ENCODE measurements at places on chromosomes 7 and 10. TPM values are rescaled to one million over a fixed set of nuclear protein-coding genes. Genes with fewer than 3 reads are reported as not detected.

- no peak for DNase-seq
Measured at GRCh38 chr7:129859183-129859582, 93.6 kb downstream of the UBE2H start.

- DNase-seq, result no peak
Measured at GRCh38 chr7:75856536-75856935, 22.3 kb upstream of the RHBDD2 start.

DNA sequence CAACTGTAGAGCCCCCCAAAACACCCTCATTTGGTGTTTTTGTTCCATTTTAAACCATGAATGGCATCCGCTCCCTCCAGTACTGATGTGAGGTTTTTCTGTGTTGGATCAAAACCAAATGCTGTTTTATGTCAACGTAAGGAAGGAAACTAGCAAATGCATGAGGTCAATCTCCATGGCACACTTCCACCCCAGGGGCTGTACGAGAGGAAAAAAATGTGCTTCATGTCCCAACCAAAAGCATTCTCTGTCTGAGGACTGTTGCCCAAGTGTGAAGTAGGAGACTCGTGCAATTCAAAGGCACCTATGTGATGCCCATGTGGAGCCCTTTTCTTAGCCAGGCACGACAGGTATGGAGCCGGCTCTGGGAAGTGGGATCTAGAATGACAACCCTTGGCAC lies 180.3 kb upstream of the MKI67 start:
- no peak for DNase-seq

DNA sequence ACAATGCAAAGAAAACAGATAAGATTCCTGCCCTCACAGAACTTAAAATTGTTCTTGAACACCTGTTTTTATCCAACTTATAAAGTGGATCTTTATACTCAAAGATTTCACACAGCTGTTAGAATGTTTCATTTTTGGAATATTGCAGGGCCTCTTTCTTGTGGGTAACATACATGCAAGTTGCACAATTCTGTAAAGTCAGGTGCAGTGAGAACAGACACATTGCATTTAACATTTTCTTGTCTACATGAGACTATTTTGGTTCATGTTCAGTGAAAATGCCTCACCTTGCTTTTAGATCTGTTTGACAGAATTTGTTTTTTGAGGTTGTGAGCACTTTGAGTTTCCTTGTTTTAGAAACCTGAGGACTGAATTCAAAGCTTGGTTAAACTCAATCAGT lies 707.8 kb downstream of the SUGCT start:
- no peak for DNase-seq

DNA sequence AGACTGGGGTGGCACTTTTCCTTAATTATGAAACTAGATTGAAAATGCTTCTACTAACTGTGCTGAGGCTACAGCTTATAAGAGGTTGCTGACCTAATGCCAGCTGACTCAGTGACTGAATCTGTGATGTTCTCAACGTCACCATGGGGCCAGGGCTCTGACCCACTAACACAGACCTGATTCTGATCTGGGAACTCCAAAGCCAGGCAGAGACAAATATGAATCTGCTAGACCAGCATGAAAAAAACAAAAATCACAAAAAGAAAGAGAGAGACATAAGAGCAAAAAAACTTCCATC lies 16.1 kb downstream of the USP6NL start:
- no peak for DNase-seq

DNA sequence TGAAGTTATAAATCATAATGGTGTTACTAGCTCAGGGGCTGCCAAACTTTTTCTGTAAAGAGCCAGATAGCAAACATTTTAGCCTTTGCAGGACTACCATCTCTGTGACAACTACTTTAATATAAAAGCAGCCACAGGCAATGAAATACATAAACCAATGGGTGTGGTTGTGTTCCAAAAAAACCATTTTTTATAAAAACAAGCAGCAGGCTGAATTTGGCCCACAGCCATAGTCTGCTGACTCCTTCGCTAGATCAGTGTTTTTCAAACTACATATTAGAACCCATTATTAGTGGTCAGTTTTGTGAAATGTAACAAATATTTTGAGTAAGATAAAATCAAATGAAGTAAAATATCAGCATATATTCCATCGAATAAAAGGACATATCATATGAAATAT lies 13.6 kb downstream of the GNG11 start:
- DNase-seq, result no peak

DNA sequence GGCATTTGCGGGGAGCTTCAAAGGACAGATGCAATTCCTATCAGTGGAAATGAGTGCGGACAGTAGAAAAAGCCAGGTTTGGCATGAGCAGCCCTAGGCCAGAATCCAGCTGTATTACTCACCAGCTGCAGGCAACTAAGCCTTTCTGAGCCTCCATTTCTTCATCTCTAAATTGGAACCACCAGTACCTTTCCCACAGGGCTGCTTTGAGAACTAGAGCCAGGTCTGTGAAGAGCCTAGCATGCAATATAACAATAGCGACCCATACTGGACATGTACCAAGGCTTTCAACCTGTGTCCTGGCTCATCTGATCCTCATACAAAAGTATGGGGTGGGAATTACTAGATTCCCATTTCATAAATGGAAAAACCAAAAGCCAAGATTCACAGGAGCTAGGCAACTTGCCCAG lies 101.0 kb downstream of the GSAP start:
- DNase-seq, result no peak

Gene JAKMIP3
- polyA plus RNA-seq, result 0.19 TPM

Gene TAS2R5
- 0.81 TPM for polyA plus RNA-seq

Data from AG04450 (cell line).